Lung microvascular endothelial cell (primary cell): ENCODE measurements at places on chromosomes 11 and 22. TPM values are rescaled to one million over a fixed set of nuclear protein-coding genes. Genes with fewer than 3 reads are reported as not detected.

KRTAP5-2 gene
- total RNA-seq = not detected in 2 replicates

TEAD1 gene
- 13.9 and 22.8 TPM in 2 replicates for total RNA-seq

FAM181B gene
- not detected in 2 replicates for total RNA-seq

NCAM1 gene
- total RNA-seq = 1.2 and 1.3 TPM in 2 replicates

SLC37A4 gene
- 9.9 and 10.2 TPM in 2 replicates for total RNA-seq
